ENCODE measurements at places on chromosomes 2 and 18.

GRCh38 chr2:37610638-37611289 lies 60.7 kb downstream of the CDC42EP3 start:
- no peak for DNase-seq

DNA sequence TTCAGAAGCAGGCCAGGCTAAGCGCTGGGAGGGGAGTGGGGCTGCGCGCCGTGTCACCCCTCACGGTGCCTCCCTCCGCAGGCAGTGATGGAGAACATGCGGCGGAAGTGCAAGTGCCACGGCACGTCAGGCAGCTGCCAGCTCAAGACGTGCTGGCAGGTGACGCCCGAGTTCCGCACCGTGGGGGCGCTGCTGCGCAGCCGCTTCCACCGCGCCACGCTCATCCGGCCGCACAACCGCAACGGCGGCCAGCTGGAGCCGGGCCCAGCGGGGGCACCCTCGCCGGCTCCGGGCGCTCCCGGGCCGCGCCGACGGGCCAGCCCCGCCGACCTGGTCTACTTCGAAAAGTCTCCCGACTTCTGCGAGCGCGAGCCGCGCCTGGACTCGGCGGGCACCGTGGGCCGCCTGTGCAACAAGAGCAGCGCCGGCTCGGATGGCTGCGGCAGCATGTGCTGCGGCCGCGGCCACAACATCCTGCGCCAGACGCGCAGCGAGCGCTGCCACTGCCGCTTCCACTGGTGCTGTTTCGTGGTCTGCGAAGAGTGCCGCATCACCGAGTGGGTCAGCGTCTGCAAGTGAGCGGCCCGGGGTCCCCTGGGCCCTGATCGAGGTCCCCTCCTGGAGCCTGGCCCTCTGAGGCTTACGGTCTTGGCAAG lies 12.2 kb downstream of the WNT10A start:
- no peak for DNase-seq

GRCh38 chr2:132538331-132538855 lies 121.8 kb downstream of the GPR39 start:
- no peak for DNase-seq

- no peak for DNase-seq
These were observed 96.8 kb downstream of the GPD2 start for GRCh38 chr2:156532989-156533388.

DNA sequence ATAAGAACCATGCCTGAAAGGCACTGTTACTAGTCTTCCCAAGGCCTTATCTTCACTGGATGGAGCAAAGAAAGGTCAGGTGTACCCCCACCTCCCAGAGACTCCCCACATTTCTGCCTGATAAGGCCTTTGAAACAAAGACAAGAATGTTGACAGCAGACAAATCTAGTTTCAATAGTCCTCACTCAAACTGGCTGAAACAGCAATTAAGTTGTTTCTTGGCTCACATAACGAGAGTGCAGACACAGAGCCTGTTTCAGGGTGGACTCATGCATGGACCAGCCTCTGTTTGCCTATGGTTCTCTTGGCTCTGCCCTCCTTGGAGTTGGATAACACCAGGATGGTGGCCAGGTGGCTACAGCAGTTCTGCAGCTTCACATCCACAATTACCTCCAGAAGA lies 7.5 kb upstream of the CFAP221 start:
- no peak for DNase-seq

- DNase-seq, result no peak
These were observed 536.4 kb upstream of the CDH7 start for GRCh38 chr18:65214456-65214855.

GRCh38 chr18:61413396-61413795 lies 80.2 kb downstream of the CDH20 start:
- no peak for DNase-seq

- no peak for DNase-seq
These were observed 847.6 kb upstream of the CELF4 start for GRCh38 chr18:38413193-38413592.

GRCh38 chr18:10878703-10879102 lies 270.7 kb downstream of the PIEZO2 start:
- no peak for DNase-seq

DNA sequence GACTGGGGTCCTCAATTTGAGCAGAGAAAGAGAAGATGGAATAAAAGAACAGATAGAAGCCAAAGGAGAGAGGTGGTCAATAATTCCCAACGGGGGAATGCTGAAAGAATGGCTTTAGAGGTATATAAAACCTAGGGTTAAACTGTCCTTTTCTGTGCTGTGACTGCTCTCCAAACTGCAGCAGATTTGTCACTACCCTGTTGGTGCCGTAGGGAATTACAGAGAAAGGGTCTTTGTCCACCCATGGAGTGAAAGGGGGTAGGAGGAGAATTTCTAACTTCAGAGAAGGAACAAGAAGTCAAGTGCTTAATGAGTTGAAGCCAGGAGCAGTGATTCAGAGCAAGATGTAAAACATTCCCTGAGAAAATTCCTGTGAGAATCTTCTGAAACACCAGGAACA lies 486.5 kb downstream of the NUP35 start:
- DNase-seq, result no peak

DNA sequence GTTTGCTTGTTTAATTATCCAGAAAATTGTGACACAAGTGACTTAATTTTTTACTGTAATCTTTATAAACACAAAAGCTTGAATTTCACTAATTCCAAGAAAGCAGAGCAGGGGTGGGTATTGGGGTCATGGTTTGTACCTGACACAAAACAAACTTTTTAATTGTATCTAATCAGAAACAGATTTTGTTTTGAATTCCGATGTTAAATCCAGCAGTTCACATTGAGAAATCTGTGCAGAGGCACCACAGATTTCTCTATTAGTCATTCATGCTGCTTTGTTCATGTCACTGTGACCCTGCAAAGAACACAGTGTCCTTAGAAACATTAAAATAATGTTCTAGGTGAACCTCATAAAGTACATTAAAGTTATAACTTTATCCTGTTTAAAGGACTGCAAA lies 443.4 kb downstream of the NYAP2 start:
- no peak for DNase-seq

DNA sequence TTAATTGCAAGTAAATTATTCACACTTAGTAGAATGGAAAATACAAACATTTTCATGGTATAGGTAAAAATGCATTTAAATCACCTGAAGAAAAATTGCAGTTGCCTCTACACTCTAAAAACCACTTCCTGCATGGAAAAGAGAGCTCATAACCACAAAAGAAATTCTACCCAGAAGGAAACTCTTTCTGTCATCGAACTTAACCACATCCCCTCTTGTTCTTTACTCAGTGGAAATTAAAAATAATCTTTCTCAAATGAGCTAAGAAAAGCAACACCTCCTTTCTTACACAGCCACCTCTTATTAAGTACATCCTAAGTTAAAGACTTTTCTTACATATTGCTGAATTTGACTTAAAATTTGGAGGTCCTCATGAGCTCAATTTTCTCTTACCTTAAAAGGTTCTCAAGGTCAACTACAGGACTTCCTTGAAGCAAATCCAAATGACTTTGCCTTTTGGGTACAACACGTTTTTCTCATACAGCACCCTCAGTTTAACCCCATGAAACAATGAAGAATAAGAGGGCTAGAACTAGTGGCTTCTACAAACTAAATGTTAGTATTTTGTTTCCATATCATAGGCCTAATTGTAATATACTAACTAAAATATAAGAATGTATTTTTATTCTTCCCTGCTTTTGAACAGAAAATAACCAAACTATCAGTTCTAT lies 109.1 kb upstream of the CRIM1 start:
- DNase-seq, result no peak

DNA sequence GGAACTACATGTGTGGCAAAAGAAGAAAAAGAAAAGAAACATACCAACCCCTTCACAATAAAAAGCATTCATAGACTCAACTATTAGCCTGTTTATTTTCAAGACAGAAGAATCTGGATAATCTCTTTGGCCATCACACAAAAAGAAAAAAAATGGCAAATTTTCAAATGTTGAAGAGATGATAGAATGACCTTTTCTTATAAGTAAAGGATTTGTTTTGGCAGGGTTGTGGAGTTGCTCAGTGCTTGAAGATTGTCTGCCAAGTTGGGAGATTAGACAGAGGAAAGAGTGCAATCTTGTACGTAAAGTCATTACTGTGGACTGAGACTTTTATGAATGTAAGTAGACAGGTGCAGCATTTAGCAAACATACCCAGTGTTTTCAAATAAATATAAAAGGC lies 18.5 kb upstream of the FAM171B start:
- no peak for DNase-seq

DNA sequence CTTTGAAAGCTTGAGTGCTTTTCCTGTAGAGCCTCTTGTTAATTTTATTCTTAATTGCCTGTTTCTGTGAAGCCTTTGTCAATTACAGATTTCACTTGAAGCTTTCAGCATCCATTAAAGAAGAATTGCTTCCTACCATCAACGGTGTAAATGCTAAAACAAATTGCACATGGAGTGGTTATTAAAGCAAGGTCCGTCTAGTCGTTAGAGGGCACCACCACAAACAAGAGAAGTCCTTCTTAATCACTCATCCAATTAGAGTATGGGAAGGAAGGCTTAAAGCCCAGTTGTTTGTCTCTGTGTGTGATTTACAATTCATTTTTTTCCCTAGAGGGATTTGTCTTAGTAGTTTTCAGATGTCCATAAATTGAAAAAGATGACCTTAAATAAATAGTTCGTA lies 1.6 kb downstream of the KCNJ3 start:
- DNase-seq, result no peak

DNA sequence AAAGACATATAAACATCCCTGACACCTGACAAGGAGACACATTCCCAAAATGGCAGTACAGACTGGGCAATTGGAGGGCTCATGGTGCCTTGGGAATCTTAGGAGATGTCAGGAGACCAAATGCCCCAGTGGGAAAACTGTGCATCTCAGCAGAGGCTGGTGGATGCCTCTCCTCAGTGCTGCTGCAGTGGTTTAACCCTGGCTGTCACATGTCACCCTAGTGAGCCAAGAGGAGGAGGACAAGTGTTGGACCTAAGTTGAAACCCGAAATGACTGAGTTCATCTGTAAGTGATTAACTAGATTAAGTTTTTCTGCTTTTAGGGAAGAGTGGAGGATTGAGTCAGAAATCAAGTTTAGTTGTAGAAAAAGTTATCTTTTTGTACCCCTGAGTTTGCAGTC lies 5.2 kb upstream of the NAGK start:
- no peak for DNase-seq

- DNase-seq, result no peak
These were observed 325.5 kb downstream of the IRS1 start for GRCh38 chr2:226474131-226474530.

- DNase-seq, result no peak
These were observed 27.0 kb upstream of the NFATC1 start for GRCh38 chr18:79368681-79369080.

DNA sequence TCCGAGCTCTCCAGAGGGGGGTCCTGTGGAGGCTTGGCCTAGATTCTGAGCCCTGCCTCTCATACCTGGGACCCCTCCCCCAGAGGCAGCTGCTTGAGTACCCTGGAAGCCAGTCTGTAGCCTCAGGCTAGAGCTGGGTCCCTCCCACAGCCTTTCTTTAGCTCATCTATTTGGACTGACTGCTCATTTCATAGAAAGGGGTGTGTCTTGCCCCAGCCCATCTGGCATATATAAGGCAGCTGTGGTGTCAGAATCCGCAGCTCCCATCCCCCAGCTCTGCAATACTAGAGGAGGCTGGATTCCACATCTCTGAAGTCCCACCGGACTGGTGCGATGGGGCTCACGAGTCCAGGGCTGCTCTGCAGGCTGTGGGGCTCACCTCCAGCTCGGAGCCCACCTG lies 26.1 kb downstream of the MPHOSPH10 start:
- no peak for DNase-seq

- DNase-seq, result no peak
These were observed 145.1 kb upstream of the CDH19 start for GRCh38 chr18:66749030-66749429.

- no peak for DNase-seq
These were observed at the start of gene ASB18 for GRCh38 chr2:236264256-236264655. ASB18 (minus strand) TSS chr2:236264406; CDS start chr2:236264345, 61 bp downstream.

GRCh38 chr2:196329959-196330358 lies 158.6 kb upstream of the STK17B start:
- no peak for DNase-seq

GRCh38 chr2:41955316-41956043 lies 92.3 kb upstream of the PKDCC start:
- DNase-seq, result no peak

DNA sequence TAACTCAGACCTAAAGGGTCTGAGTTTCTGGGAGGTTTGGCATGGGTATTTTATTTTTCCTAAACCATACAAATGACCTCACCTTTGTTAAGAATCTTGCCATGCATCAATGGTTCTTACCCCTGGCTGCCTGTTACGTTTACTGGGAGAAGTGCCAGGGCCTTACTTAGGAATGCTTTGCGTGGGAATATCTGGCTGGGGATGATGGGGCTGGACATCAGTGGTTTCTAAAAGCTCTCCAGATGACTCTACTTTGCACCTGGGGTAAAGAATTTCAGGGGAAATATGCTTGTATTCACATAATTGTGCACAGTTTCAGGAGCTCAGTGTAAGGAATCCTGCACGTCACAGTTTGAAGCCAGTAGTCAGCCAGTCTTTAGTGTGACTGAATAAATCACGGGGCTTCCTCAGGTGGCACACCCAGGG lies 18.2 kb upstream of the DAW1 start:
- DNase-seq, result no peak

GRCh38 chr2:154565433-154565832 lies 133.1 kb upstream of the KCNJ3 start:
- DNase-seq, result no peak

GRCh38 chr2:236694146-236694888 lies 124.7 kb downstream of the ACKR3 start:
- no peak for DNase-seq

- DNase-seq, result no peak
These were observed 21.2 kb downstream of the ACTR3 start for GRCh38 chr2:113910967-113911678.

- no peak for DNase-seq
These were observed 44.6 kb upstream of the DOCK10 start for GRCh38 chr2:225086915-225087314.

- no peak for DNase-seq
These were observed 36.7 kb downstream of the EPAS1 start for GRCh38 chr2:46333912-46334311.

DNA sequence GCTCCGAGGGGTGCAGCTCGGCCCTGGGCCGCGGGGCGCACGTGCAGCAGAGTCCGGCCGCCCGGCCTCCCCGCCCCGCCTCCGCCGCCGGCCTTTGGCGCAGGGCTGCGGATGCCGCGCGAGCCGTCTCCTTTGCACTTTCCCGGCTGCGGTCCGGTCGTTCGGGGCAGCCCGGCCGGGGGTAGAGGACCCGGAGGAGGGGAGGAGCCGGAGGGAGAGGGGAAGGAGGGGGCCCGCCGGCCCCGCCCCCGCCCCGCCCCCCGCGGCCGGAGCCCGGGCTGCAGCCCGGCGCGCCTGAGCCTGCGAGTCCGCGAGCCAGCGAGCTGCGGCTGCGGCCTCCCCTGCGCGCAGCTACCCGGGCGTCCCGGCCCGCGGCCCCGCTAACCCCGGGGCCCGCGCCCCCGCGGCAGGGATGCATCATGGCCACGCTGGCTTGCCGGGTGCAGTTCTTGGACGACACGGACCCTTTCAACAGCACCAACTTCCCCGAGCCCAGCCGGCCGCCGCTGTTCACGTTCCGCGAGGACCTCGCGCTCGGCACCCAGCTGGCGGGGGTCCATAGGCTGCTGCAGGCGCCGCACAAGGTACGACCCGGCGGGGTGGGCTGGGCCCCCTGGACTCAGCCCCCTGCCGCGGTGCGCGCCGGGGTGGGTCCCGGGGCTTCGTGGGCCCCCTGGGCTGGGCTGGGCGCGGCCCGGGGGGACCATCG lies at the start of gene FHOD3:
Gene FHOD3, plus strand, starts transcription at position 297 of the 709 bp plus-strand sequence. Its CDS starts 123 bp downstream, at position 420.
- peak; percentile 45 for DNase-seq

GRCh38 chr18:28459587-28459986 lies 282.7 kb upstream of the CDH2 start:
- DNase-seq, result no peak

Data from amygdala (tissue), 56 donors.